NCI-H524 (cell line): ENCODE measurements at places on chromosomes 3 and 15.

- no peak for DNase-seq
Measured at GRCh38 chr3:56019490-56020146, 448.6 kb downstream of the ERC2 start.

DNA sequence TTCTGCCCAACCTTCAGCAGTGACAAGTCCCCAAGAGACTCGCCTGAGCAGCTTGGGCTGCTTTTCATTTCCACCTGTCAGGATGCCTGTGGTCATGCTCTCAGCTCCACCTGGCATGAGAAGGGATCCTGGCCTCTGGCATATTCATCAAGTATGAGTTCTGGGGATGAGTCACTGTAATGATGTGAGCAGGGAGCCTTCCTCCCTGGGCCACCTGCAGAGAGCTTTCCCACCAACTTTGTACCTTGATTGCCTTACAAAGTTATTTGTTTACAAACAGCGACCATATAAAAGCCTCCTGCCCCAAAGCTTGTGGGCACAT, 3.5 kb downstream of the MYD88 start:
- DNase-seq = no peak

DNA sequence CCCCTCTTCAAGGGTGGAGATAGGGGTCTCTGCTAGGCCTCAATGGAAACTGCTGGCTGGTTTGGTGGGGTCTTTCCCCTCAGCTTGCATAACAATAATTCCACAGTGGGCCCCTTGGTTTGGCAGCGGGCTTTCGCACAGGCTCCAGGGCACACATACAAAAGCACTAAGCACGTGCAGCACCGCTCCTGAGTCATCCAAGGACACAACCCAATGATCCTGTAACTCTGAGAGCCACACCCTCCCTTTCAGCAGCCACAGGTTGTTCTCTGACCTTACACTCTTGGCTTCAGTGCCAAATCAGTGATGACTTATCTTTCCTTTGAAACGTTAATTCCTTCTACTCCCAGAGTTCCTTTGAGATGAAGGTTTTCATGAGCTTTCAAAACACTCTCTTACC, 41.7 kb downstream of the DAPK2 start:
- no peak for DNase-seq

DNA sequence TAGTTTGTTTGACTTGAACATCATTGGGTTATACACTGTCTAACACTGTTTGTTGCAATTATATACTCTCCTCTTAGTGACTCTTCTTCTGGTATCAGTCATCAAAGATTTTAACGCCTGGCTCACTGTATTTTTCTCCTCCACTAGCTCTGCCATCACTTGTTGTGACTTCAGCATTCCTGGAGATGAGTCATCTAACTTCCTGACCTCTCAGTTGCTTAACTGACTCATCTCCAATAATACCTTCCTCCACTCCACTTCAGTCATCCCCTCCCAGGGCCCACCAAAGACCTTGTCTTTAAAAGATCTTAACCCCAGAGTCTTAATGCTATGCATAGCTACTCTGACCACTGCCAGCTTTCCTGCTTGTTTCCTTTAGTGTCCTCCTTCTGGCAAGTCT, 28.6 kb upstream of the CLSTN2 start:
- no peak for DNase-seq

GRCh38 chr15:60343221-60343970, 54.4 kb downstream of the ANXA2 start:
- no peak for DNase-seq

GRCh38 chr3:69389520-69390248, 3.8 kb upstream of the FRMD4B start:
- no peak for DNase-seq

DNA sequence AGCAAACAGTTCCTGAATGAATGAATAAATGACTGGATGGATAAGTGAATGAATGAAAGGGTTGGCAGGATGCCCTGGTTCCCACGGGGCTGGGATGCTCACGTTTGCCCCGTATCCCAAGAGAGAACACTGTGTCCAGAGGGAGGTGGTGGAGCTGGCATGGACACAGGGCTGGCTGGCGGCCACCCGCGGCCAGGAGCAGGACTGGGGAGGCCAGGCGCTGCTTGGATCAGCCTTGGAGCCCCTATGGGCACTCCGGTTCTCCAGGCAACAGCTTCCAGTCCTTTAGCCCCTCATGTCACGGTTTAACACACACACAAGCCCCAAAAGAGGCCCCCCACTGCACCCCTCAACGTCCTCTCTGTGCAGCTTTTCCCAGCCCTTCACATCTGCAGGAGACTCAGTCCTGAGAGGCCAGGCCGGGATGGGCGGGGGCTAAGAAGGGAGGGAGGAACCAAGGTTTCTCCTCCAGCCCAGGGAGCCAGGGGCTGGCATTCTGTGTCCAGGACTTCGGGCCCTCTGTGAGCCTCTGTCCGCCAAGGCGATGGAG, 86.0 kb upstream of the ALDH1L1 start:
- DNase-seq = no peak

DNA sequence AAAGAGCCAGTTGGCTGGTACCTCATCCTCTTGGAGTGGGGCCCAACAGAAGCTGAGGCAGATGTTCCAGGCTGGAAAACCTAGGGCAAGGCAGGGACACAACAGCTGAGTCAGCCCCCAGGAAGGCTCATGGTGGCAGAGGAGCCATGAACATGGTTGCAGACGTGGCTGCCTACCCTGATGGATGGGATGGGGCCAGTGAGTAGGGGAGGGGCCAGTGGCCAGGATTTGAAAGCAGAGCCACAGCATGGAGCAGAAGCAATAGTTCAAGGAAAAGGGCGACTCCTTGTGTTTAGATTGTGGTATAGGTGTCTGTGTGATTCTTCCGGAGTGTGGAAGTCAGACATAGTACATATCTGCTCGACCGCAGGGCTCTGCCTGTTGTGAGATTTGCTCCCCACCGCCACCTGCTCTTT, 24.2 kb downstream of the PXYLP1 start:
- DNase-seq = peak; percentile 26

DNA sequence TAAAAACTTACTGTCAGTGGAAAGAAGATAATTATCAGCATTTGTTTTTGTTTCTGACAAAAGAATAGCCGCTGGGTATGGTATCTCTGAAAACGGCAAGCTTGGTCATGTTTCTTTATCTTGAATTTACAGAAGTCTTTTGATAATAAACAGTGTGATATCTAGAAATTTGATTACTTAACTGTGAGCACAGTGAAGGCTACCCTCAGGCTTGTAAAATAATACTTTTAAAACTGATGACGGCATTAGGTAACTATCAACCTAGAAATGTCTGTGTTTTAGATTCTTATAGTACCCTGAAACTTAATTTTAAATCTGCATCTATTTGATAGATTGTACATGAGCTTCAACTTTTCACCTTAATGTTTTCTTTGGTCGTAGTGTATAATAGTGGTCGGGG, 43.4 kb downstream of the NSUN3 start:
- DNase-seq = no peak

- DNase-seq = no peak
Measured at GRCh38 chr3:128438488-128439072, 28.1 kb downstream of the DNAJB8 start.
